Activated naive CD4-positive, alpha-beta T cell treated with Interleukin-2 at 50 U/mL for 16 hours (primary cell): ENCODE measurements at places on chromosomes 1 and 21.

- no peak for DNase-seq
Measured at GRCh38 chr1:235275223-235275622, 52.8 kb downstream of the ARID4B start.

DNA sequence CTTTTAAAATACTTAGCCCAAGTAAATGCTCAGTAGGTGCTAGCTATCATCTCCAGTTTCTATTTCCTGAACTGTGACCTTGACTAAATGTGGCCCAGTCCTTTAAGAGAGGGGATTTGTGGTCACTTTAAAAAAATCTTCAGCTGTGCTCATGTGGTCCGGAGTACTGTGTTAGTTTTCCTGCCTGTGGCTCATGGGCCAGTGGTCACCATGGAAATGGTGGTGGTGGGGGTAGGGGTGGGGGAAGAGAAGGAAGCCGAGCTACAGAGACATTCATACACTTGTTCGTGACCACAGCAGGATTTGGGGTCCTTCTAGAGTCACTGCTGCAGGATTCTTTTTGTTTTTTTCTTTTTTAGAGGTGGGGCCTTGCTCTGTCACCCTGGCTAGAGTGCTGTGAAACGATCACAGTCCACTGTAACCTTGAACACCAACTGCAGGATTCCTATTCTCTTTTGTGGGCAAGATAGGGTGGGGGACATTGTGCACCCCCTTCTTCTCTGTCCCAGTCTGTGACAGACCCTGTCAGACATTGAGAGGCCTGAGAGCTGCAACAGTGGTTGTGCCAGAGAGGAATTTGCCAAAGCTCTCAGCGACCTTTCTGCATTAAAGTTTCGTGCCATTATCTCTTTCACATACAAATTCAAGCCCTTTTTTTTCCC is 25.8 kb downstream of the KIF26B start:
- no peak for DNase-seq

- no peak for DNase-seq
Measured at GRCh38 chr1:51131185-51131584, 29.2 kb downstream of the C1orf185 start.

DNA sequence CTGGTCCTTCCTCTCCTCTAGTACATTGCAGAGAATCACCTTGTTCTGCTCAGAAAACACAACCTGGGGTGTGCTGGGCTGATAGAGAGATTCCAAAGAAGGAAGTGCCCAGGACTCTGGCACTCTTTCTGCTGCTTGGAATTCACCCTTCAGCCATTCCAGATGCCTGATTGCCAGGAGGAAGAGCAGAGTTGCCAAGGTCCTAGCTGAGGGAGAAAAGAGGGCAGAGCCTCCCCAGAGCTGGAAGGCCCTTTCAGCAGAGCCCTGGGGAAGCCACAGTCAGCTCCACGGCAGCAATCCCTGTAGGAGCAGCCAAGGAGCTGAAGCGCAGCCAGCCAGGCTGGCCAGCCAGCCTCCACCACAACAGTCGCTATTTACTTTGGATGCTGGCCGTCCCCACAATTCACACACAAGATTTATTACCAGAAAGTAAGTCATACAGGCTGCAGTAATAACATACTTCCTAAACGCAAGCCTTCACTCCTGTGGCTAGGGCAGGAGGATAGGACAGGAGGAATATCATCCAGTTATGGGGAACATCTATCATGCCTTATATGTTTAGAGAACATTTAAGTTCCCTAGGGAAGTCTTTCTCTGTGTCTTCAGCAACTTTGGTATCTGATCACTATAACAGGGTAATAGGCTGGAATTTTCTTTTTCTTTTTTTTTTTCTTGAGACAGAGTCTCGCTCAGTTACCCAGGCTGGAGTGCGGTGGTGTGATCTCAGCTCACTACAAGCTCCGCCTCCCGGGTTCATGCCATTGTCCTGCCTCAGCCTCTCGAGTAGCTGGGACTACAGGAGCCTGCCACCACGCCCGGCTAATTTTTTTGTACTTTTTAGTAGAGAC is 36.6 kb upstream of the SLC44A3 start:
- no peak for DNase-seq

GRCh38 chr1:34478515-34479076 is 276.3 kb upstream of the GJB5 start:
- no peak for DNase-seq

DNA sequence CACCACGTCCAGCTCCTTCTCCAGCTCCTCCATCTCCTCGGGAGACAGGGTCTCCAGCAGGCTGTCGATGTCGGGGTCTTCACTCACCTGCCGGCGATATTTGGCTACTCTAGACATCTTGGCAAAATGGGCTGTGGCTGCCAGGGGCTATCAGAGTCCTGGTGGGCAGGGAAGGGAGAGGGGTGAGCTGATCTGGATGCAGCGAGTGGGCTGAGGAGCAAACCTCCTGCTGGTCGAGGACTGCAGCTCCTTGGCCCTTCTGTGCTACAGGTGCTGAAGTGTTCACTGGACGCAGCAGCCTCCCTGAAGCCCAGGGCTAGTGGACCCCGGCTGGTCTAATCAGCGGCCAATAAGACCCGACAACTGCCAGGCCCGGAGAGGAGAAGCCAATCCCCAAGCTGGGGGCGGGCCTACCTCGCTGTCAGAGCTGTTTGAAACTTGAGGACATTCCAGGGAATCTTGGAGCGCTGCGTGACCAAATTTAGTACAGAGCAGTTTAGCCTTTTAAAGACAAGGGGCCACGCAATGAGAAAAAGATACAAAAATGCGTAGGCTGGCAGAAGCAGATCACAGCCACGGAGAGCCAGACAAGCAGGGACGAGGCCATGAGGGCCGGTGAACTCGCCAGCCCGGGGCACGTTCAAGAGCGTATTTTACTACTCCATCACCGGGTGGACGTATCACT is at the start of gene LMOD1:
Gene LMOD1 (minus strand): TSS at position 325 of the 685 bp plus-strand sequence. CDS start 208 bp downstream, at position 117.
- no peak for DNase-seq

GRCh38 chr1:154327466-154328317 is 2.4 kb downstream of the ATP8B2 start:
- no peak for DNase-seq

GRCh38 chr1:35598895-35599294 is 25.8 kb downstream of the TFAP2E start:
- no peak for DNase-seq

GRCh38 chr1:224203243-224204016 is 20.4 kb downstream of the DEGS1 start:
- DNase-seq = no peak

DNA sequence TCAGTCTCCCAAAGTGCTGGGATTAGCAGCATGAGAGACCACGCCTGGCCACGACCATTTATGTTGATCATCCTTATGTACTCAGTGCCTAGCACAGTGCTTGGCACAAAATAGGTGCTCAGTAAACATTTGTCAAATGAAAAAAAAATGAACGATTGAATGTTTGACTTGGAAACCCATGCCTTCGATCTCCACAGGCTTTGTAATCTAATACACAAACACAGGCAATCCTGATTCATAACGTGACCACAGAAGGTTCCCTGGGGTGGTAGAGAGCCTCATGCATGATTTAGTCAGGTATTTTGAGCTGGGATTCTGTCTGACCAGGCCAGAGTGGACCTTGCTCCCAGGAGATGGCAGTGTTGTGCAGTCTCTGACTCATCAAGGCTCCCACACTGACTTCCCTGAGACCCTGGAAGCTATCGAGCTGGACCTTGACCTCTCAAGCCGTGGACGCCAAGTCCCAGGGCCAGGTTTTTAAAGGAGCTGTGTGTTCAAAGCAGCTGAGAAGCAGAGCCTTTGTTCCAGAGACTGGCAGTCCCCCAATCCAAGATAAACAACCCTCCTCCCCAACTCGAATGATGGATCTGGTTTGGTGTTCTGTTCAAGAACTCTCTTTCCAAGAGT is 81.1 kb downstream of the PGM1 start:
- no peak for DNase-seq

- no peak for DNase-seq
Measured at GRCh38 chr1:7060745-7061144, 275.5 kb downstream of the CAMTA1 start.

DNA sequence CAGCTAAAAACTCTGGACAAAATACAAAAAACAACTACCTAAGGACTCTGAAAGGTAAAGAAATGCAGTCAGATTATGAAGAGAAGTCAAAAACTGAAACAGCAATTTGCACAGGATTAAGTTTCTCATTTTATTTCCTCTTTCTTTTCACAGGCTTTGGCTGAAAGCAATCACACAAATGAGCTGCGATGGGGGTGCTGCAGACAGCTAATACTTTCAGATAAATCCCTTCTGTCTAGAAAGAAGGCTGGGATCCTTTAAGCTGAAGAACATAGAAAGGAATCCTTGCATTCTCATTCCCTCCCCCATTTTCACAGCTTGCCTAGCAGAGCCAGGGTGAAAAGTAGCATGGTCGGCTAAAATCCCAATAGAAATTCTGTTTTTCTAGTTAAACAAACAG is 32.0 kb upstream of the PRDX6 start:
- DNase-seq = no peak

GRCh38 chr21:40613546-40614030 is 233.4 kb downstream of the DSCAM start:
- DNase-seq = no peak

GRCh38 chr1:48750109-48750508 is 26.6 kb downstream of the BEND5 start:
- no peak for DNase-seq

- no peak for DNase-seq
Measured at GRCh38 chr1:205274041-205274691, 46.4 kb downstream of the TMCC2 start.

- no peak for DNase-seq
Measured at GRCh38 chr1:72435025-72435424, 152.7 kb upstream of the NEGR1 start.

DNA sequence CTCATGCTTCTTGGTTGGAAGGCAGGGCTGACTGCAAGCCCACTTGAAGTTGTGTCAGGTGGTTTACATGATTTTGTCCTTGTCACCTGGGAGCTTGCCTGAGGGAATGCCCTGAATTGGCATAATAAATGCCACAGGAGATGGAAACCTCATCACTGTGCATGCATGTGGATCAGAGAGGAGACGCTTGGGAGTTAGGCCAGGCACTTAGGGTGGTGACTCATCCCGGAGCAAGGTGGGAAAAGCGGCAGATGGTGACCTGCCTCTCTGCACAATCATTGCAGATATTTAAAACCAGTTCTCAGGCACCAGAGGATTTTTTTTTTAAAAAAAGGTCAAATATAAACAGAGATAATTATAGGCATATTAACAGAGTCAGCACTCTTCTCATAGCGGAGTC is 202.2 kb upstream of the KIAA0040 start:
- no peak for DNase-seq

GRCh38 chr1:79469139-79469538 is 462.6 kb upstream of the ADGRL4 start:
- no peak for DNase-seq

GRCh38 chr1:167542109-167543032 is 11.2 kb downstream of the CREG1 start:
- no peak for DNase-seq

DNA sequence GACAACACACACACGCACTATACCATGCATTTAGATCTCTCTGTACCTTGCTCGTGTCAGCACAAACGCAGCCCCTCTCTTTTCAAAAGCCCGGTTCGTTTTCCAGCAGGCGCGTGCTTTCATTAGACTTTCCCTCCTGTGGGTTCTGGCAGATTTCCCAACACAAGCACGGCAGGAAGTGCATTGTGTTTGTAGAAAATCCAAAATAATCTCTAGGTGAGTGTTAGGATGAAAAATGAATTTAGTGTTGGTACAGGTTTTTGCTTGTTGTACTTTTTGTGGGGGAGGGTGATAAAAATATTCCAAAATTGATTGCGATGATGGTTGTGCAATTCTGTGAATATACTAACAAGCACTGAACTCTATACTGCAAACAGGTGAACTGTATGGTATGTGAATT is 54.1 kb upstream of the POFUT2 start:
- DNase-seq = no peak

DNA sequence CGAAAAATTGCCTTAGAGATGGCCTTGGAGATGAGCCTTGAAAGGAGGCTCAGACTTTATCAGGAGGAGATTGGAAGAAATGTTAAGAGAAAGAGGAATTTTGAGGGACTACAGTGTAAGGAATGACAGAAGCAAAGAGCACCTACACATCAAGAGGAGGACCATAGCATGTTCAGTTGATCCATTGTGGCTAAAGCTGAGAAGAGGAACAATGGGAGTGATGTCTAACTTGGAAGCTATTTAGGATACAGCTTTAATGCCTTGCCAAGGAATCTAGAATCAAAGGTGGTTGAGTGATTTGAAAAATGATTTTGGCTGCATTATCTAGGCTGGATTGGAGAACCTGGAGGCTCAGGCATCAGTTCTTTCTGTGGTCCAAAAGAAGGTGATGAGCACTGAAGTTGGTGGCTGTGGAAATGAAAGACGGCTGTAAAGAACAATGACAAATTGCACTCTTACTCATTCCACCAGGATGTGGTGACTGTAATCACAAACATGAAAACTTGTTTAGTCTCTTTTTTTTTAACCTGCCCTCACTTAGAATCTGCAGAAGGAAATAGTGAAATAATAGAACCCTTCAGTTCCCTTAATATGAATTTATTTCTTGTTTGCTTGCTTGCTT is 11.3 kb downstream of the FAM20B start:
- peak; percentile 14 for DNase-seq

- no peak for DNase-seq
Measured at GRCh38 chr1:67540025-67540732, 110.0 kb upstream of the SERBP1 start.

GRCh38 chr1:245917403-245917802 is 589.7 kb downstream of the SMYD3 start:
- DNase-seq = no peak

DNA sequence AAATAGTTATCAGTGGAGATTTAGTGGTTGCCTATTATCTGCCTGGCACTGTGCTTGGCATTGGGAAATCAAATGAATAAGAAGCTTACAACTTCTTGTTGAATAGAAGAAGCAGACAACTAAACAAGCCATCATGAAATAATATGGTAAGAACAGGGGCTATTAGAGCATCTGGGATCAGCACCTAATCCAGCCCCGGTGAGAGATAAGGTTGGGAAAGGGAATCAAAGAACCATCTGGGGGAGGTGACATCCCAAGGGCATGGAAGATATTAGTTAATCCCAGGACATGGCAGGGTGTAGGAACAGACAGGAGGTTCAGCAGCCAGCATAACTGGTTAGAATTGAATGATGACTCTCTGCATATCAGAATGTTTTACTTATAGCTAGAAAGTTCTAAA is 36.3 kb upstream of the SUCO start:
- DNase-seq = no peak

- DNase-seq = peak; percentile 17
Measured at GRCh38 chr1:110011527-110012041, 22.8 kb upstream of the STRIP1 start.

DNA sequence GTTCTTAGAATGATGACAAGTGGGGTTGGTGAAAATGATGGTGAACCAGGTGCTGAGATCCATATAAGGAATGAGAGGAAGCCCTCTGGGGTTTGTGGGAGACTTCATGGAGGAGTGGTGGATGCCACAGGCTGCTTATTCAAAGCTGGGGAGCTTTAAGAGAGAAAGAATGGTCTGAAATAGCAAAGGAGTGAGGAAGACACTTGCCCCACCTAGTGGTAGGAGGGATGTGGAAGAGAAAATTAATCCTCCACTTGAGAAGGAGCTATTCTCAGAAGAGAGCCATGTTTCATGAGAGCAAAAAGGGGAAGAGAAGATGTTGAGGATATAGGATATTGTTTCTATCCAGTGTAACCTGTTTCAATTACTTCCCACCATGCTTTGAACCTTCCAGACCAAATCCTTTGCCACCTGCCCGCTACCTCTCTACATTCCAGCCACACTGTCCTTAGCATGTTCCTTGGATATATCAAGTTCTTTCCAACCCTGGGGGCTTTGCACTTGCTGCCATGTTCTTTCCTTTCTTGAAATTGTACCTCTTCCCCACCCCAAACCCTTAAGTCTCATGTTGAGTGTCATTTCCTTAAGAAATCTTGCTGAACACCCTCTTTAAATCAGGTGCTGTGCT is 19.6 kb upstream of the ZNF648 start:
- peak; percentile 9 for DNase-seq
